ENCODE measurements at places on chromosomes 11 and 22.

DNA sequence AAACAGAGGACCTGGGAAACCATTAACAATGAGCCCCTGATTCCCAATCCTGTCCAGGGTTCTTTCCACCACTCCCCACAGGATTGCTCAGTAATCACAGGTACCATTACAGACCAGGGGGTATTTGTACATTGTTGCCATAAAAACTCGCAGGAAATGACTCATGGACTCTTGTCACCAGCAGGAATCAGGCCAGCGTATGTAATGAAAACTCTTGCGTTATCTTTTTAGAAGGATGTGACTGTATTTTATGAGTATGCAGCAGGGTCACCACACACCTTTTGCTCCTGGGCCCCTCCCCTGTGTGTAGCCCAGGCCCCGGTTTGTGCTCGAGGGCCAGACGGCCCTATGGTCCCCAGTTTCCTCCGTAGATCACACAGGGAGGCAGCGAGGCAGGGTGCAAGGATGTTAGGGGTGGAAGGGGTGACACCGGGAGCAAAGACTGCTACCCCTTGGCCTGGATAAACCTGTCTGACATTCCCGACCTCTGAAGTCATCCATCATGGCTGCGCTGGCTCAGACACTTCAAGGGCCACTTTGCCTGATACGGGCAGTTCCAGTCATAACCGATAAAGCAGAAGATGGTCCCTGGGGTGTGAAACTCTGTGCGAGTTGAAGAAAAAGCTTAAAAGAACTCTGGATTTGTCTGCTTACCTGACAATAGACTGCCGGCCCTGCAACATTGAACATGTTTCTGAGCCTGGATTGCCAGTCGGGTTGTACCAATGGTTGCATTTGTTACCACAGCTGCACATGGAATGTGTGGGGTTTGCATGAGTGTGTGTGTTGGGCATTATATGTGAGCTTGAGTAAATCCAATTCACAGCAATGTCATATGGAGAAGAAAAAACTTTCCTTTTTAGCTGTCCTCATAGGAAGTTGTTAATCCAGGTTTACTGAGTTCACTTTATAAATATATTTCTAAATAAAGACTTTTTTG, 56.9 kb downstream of the MICAL2 start:
- no peak for DNase-seq

DNA sequence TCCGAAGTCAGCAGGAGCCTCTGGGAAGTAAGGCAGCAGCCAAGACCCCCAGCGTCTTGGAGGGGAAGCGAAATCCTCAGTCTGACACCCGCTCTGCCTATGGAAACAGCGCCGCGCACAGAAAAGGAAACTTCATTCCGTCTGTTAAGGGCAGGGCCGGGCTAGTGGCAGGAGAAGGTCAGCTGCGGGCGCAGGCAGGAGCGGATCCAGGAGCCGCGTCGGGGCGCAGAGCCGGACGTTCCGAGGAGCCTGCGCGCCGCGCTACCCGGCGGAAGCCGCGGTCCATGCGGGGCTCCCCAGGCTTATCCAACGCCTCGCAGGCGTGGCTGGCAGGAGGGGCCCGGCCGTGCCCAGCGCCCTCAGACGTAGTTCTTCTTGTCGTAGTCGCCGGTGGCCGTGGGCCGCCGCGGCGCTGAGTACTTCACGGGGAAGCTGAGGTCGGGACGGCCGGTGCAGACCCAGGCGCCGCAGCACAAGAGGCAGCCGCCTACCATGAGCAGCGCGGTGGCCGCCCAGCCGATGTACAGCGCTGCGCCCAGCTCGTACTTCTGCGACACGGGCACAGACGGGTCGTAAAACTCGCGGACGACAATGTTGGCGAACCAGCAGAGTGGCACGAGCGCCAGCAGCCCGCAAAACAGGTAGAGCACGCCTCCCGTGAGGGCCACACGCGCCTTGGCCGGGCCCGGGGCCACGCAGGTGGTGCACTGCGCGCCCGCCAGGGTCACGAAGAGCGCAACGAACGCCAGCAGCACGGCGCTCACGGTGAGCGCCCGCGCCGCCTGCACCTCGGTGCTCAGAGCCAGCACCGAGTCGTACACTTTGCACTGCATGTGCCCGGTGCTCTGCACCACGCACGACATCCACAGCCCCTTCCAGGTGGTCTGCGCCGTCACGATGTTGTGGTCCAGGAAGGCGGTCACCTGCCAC, 705 bp downstream of the CLDN5 start:
- no peak for DNase-seq

GRCh38 chr11:3154001-3154599, 11.0 kb downstream of the OSBPL5 start:
- no peak for DNase-seq

DNA sequence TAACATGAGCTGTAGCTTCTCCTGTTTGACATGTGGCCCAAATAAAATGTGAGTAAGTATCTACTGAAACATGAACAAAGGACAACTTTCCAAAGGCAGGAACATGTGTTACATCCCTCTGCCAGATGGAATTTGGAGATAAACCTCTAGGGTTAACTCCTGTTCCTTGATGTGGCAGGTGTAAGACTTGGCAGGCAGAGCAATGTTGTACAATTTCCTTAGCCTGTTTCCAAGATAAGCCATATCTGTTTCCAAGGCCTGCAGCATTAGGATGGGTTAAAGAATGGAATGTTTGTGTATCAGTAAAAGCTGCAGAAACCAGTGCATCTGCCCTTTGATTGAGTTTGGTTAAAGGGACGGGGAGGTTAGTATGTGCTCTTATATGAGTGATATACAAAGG, 8.8 kb upstream of the DNAJB13 start:
- no peak for DNase-seq

GRCh38 chr11:66386171-66387069, 14.9 kb upstream of the SLC29A2 start:
- DNase-seq: peak; percentile 92

DNA sequence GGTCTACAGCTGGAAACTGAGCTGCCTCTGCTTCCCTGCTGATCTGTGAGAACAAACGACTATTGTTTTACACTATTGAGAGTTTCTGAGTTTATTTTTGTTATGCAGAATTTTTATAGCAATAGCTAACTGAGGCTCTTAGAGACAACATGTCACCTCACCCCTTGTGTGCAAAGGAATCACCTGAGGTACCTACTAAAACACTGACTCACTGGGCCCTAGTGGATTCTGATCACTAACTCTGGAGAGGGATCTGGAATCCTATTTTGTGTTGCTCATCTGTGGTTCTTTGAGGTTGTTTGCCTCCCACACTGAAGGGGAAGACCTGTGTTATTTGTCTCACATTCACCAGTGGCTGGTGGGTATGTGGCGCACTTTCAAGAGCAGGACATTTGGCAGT, 13.4 kb upstream of the B3GAT1 start:
- no peak for DNase-seq
